ENCODE measurements at places on chromosomes 16 and 17. TPM values are rescaled to one million over a fixed set of nuclear protein-coding genes. Genes with fewer than 3 reads are reported as not detected.

The PLLP gene
- 0.72 TPM for total RNA-seq

GRCh38 chr17:33531311-33531710 is 238.2 kb upstream of the ASIC2 start:
- DNase-seq, result no peak
- H3K36me3 ChIP-seq, result no peaks in the 10 kb centered on the region
- no peak overlapping the region for H3K27ac ChIP-seq
- H3K4me1 ChIP-seq, result no peaks in the 10 kb centered on the region
- peaks cover 16% of the 10 kb centered on the region for H3K27me3 ChIP-seq
- H3K4me3 ChIP-seq, result no peak overlapping the region

DNA sequence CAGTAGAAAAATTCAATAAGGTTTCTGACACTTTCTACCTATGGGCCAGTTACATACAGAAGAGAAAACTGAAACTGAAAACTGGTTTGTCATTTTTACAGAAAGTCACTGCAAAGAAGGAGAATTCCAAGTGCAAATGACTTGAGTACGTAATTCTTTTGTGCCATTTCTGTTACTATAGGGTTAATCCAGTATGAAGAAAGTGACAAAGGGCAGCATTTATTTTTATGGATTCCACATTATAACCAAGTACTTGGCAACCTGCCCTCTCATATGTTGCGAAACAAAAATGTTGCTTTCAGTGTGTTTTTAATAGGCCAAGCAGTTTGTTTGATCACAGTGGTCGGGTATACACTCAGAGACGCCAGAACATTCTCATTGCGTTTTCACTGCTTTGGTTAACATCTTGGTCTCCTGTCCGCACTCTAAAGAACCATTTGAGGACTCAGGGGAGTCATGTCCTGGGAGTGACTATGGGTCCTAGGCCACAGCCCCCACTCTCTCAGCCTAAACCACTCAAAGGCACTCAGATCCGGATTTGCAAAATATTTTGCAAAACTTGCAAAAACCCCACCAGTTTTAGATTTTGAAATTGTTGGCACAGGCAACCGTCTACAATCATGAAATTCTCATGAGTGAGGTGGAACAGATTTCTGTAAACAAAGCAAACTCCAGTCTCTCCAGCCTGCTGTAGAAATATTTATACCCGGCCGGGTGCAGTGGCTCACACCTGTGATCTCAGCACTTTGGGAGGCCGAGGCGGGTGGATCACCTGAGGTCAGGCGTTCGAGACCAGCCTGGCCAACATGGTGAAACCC is 15.4 kb upstream of the HELZ start:
- H3K36me3 ChIP-seq, result no peaks in the 10 kb centered on the region
- no peaks in the 10 kb centered on the region for H3K4me1 ChIP-seq
- H3K4me3 ChIP-seq, result no peak overlapping the region

GRCh38 chr16:52078716-52079655 is 468.0 kb downstream of the TOX3 start:
- no peak overlapping the region for H3K4me3 ChIP-seq
- H3K27me3 ChIP-seq, result no peaks in the 10 kb centered on the region
- H3K4me1 ChIP-seq, result no peaks in the 10 kb centered on the region
- DNase-seq, result no peak
- H3K27ac ChIP-seq, result no peak overlapping the region
- H3K36me3 ChIP-seq, result no peaks in the 10 kb centered on the region

GRCh38 chr16:20107083-20107482 is 33.4 kb upstream of the GPR139 start:
- no peak overlapping the region for H3K4me3 ChIP-seq
- H3K27me3 ChIP-seq, result peaks cover 18% of the 10 kb centered on the region
- H3K27ac ChIP-seq, result no peak overlapping the region
- no peaks in the 10 kb centered on the region for H3K4me1 ChIP-seq
- no peaks in the 10 kb centered on the region for H3K36me3 ChIP-seq
- DNase-seq, result no peak

The TNRC6C gene
- 10.1 TPM for total RNA-seq

DNA sequence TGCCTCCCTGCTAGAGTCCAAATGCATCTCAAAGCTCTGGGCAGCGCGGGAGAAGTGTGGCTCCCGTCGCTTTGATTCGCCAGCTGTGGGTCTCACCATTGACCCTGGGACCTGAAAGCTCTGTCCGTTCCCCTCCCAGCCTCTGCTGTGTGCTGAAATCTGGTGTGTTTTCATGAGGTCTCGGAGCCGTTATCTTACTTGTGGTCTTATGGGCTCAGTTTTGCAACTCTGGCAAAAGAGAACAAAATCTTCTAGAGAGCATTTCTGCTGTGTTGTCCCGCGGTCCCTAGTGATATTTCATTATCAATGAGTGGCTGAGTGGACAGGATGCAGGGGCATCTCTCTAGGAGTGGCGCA is 13.3 kb downstream of the CRISPLD2 start:
- H3K27me3 ChIP-seq, result no peaks in the 10 kb centered on the region
- peaks cover 14% of the 10 kb centered on the region for H3K4me1 ChIP-seq
- H3K27ac ChIP-seq, result no peak overlapping the region
- H3K4me3 ChIP-seq, result no peak overlapping the region
- H3K36me3 ChIP-seq, result no peaks in the 10 kb centered on the region
- DNase-seq, result no peak

- H3K27ac ChIP-seq, result no peak overlapping the region
- peaks cover 5% of the 10 kb centered on the region for H3K4me1 ChIP-seq
- H3K36me3 ChIP-seq, result no peaks in the 10 kb centered on the region
These were observed 8.8 kb downstream of the CCL16 start for GRCh38 chr17:35972535-35972934.

- H3K27me3 ChIP-seq, result no peaks in the 10 kb centered on the region
- no peak overlapping the region for H3K27ac ChIP-seq
- DNase-seq, result no peak
- peaks cover 6% of the 10 kb centered on the region for H3K4me1 ChIP-seq
These were observed 68.5 kb upstream of the GSE1 start for GRCh38 chr16:85544668-85545067.

- H3K27me3 ChIP-seq, result no peaks in the 10 kb centered on the region
- H3K4me1 ChIP-seq, result no peaks in the 10 kb centered on the region
These were observed 19.6 kb downstream of the MVP start for GRCh38 chr16:29839822-29840221.

DNA sequence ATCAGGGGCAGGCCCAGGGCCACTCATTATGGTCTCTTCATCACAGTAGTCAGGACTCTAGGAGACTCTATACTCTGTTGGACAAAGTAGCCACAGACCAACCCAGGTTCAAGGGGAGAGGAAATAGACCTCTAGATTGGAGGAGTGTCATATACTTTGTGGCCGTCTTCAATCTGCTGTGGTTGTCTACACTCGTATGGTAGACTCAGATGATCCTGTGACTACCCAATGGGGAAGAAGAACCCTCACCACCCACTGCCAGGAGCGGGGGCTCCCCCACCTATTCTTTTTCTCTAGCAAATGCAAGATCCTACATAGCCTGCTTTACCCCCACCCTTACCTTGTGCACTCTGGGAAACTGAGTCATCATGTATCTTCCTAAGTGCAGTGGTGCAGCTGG is 80.5 kb downstream of the KSR1 start:
- H3K4me1 ChIP-seq, result peaks cover 16% of the 10 kb centered on the region
- H3K27ac ChIP-seq, result no peak overlapping the region
- DNase-seq, result no peak
- H3K4me3 ChIP-seq, result no peak overlapping the region

DNA sequence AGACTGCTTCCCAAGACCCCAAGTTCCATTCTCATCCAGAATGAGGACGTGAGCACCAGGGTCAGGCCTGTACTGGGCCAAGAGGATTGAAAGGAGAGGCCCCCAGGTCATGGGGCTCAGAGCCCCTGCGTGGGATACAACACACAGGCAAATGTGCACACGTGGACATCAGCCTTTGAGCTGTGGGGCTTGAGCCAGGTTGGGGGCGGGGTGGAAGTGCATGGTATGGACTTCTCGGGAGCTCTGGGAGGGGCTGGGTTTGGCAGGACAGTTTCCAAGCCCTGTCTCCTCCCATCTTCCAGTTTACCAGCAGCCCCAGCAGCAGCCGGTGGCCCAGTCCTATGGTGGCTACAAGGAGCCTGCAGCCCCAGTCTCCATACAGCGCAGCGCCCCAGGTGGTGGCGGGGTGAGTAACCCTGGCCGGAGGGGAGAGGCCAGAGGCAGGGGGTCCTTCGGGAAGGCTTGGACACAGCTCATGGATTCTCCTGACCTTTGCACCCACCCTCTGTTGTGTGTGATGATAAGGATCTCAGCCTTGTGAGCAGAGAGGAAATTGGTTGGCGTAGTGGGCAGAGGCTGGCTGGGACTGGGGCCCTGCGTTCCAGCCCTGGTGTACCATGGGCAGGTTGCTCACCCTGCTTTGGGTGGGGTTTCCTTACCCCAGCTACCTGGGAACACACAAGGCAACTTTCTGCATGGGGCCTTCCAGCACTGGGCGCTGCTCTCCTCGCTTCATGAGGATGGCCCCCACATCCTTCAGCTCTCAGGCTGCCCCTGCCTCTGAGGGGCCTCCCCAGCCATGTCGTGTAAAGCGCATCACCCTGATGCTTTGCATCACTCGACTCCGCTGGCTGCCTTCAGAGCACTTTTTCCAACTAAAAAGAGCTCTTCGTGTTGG is 10.4 kb upstream of the LASP1NB start:
- H3K27ac ChIP-seq, result no peak overlapping the region
- H3K36me3 ChIP-seq, result no peaks in the 10 kb centered on the region
- H3K4me3 ChIP-seq, result no peak overlapping the region
- H3K4me1 ChIP-seq, result no peaks in the 10 kb centered on the region
- H3K27me3 ChIP-seq, result no peaks in the 10 kb centered on the region

The LAT gene
- 3.7 TPM for total RNA-seq

DNA sequence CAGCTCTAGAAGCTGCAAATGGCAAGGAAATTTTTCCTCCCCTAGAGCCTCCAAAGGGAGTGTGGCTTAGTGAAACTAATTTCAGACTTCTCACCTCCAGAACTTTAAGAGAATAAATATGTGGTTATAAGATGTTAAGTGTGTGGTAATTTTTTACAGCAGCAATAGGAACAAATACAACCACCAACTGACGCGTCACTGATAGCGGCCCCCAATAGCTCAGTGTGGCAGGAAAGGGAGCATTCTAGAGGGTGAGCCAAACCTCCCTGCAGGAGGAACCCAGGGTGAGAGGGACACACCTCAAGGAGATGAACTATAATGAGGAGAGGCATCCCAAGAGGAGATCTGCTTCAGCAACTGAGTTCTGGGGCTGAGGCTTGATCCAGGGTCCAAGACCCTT is 4.0 kb downstream of the CCL4 start:
- no peak for DNase-seq
- no peaks in the 10 kb centered on the region for H3K4me1 ChIP-seq
- no peak overlapping the region for H3K4me3 ChIP-seq
- H3K27ac ChIP-seq, result no peak overlapping the region
- H3K27me3 ChIP-seq, result peaks cover 2% of the 10 kb centered on the region

The ZNF287 gene
- total RNA-seq, result 12.3 TPM

DNA sequence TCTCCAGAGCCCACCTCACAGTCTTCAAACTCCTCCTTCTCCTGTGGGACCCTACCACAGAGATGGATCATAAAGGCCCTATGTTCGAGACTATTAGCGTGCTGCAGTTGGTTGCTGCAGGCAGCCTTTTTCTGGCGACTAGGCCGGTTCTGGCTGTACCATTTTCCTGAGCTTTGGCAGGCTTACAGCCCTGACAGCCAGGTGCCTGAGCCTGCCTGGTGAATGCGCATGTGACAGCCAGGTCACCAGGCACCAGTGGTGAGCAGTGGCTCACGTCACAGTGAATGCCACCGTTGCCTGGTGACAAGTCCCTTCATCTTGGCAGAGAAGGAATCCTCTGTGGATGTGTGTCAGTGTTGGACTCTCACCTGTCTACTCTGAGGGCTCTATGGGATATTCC is 978.8 kb downstream of the KCNJ18 start:
- no peak overlapping the region for H3K27ac ChIP-seq
- H3K27me3 ChIP-seq, result no peaks in the 10 kb centered on the region
- no peak overlapping the region for H3K4me3 ChIP-seq
- no peak for DNase-seq
- H3K4me1 ChIP-seq, result no peaks in the 10 kb centered on the region
- H3K36me3 ChIP-seq, result no peaks in the 10 kb centered on the region

The TRPV2 gene
- total RNA-seq, result 34.9 TPM

The CDH5 gene
- total RNA-seq, result 0.18 TPM

DNA sequence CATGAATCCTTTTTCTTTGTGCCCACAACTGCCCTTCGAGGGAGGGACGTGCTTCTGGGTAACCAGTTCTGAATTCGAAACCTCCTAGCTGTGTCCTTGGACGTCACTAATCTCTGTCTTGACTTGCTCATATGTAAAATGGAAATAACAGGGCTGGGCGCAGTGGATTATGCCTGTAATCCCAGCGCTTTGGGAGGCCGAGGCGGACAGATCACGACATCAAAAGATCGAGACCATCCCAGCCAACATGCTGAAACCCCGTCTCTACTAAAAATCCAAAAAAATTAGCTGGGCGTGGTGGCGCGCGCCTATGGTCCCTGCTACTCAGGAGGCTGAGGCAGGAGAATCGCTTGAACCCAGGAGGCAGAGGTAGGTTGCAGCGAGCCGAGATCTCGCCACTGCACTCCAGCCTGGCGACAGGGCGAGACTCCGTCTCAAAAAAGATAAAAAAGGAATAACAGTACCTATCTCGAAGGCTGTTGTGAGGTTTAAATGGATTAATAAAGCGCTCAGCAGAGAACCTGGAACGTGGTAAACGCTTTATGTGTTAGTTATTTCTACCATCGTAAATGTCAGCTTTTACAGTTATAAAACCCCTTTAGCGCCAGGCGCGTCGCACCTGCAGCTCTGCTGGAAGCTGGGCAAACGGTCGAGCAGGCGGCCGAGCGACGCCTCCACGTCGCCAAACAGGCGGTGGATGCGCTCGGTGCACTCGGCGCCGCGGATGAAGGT is 641 bp downstream of the COG8 start:
- no peaks in the 10 kb centered on the region for H3K27me3 ChIP-seq
- DNase-seq, result no peak
- H3K36me3 ChIP-seq, result peaks cover 21% of the 10 kb centered on the region
- H3K4me1 ChIP-seq, result peaks cover 17% of the 10 kb centered on the region
- H3K27ac ChIP-seq, result peak overlapping the region; percentile 93

The KRT28 gene
- not detected for total RNA-seq

- H3K4me3 ChIP-seq, result no peak overlapping the region
- no peaks in the 10 kb centered on the region for H3K27me3 ChIP-seq
- no peak for DNase-seq
- H3K27ac ChIP-seq, result no peak overlapping the region
- H3K4me1 ChIP-seq, result peaks cover 39% of the 10 kb centered on the region
- H3K36me3 ChIP-seq, result no peaks in the 10 kb centered on the region
These were observed 1.9 kb downstream of the GNG13 start for GRCh38 chr16:798666-799065.

DNA sequence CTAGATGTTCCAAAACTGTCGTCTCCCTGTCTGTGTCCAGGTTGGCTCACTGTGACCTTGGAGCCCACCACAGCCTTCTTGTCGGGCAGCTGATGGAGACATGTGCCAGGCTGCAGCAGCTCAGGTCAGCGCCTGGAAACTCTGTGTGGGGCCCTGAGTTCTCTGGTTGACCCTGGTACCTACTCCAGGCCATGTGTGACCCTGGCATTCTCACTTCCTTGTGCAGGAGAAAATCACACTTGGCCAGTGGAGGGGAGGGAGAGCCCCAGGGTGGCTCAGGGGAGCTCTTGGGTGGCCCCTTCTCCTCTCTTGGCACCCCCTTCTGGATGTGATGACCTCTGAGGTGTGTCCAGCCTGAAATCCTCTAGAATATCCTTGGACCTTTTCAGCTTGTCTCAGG is 25.0 kb upstream of the CPNE2 start:
- no peak for DNase-seq
- no peaks in the 10 kb centered on the region for H3K4me1 ChIP-seq
- H3K4me3 ChIP-seq, result no peak overlapping the region
- H3K27me3 ChIP-seq, result no peaks in the 10 kb centered on the region
- H3K27ac ChIP-seq, result no peak overlapping the region

GRCh38 chr17:42704837-42705494 is 22.6 kb downstream of the CNTNAP1 start:
- no peaks in the 10 kb centered on the region for H3K4me1 ChIP-seq
- no peak overlapping the region for H3K4me3 ChIP-seq
- H3K27me3 ChIP-seq, result no peaks in the 10 kb centered on the region
